ENCODE measurements at places on chromosomes 13 and 19. TPM values are rescaled to one million over a fixed set of nuclear protein-coding genes. Genes with fewer than 3 reads are reported as not detected.

MYO9B gene
- polyA plus RNA-seq = 39.6 TPM

SUGT1 gene
- 42.6 TPM for polyA plus RNA-seq

GRCh38 chr13:71055047-71055446 lies 812.0 kb downstream of the DACH1 start:
- DNase-seq = no peak

GRCh38 chr19:19181488-19181998 lies 10.4 kb downstream of the BORCS8 start:
- DNase-seq = no peak

EPS8L1 gene
- polyA plus RNA-seq = 3.0 TPM

DNA sequence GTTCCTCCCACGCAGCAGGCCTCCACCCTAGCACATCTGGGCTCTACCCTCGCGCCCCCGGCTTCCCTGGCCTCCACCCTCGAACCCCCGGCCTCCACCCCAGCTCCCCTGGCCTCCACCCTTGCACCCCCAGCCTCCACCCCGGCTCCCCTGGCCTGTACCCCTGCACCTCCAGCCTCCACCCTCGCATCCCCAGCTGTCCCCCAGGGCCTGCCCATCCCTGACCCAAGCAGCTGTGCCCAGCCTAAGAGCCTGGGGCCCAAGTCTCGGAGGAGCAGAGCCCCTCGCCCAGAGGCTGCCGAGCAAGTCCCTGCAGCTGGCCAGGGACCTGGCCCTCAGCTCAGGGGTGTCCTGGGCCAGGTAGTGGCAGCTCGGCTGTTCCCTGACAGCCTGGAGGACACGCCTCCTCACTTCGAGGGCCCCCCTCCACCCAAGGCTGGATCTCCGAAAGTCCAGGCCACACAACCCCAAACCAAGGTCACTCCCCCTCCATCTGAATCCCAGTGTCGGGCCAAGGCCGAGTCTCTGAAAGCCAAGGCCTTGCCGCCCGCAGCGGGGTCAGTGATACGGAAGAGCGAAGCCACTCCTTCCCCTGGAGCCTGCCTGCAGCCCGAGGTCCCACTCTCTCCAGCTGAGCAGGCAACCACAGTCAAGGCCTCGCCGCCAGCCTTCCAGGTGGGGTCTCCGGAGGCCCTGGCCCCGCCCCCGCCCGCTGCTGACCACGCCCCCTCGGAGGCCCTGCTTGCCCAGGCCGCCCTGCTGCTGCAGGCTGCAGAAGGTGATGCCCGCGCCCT lies 7.9 kb upstream of the ARHGAP33 start:
- no peak for DNase-seq

KXD1 gene
- 36.9 TPM for polyA plus RNA-seq

DNA sequence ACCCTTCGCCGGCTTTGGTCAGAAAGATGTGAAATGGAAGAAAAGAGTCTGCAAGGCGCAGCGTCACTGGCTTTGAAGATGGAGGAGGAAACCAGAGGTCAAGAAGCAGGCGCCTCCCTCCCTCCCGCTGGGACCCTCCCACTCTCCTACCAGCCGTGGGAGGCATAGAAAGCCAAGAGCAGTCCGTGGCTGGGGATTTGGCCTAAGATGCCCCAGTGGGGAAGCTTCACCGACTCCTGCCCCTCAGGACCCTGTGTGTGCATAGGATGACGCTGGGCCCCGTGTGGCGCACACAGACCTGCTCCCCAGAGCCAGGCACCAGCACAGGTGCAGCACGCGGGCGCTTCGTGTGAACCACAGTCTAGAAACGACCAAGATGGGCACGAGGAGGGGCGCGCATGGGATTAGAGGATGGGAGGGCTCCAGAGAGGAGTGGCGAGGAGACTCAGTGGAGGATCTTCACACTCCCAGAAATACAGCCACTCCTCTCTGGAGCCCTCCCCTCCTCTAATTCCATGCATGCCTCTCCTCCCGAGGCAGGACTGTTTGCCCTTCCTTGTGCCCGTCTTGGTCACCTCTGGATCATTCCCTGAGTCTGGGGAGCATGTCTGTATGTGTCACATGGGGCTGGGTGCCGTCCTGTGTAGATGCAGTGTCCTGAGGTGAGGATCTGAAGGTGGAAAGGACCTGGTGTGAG lies 194.3 kb downstream of the TEX29 start:
- DNase-seq = no peak

NMRK2 gene
- polyA plus RNA-seq = 649 TPM

- DNase-seq = no peak
These were observed 500.9 kb downstream of the MYO16 start for GRCh38 chr13:109130093-109130835.

- DNase-seq = no peak
These were observed 31.6 kb downstream of the WDR87 start for GRCh38 chr19:37874784-37875183.

DNA sequence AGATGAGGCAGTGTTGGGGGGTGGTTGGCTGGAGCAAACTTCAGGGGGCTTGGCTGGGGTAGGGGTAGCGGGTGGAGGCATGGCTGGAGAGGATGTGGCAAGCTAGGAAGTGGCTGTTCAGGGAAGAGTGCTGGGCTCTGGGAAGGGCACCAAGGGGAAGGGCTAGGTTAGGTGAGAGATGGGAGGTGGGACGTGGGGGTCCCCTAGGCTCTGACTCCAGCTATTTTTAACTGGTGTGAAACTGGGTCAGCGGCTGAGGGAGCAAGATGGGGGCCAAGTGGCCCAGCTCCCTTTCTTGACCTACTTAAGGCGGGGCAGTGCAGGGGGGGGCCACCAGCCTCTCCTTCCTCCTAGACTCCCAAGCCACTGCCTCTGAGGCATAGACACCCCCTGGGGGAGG lies 7.3 kb downstream of the KCNC3 start:
- DNase-seq = no peak

ZNF71 gene
- 3.6 TPM for polyA plus RNA-seq

DNA sequence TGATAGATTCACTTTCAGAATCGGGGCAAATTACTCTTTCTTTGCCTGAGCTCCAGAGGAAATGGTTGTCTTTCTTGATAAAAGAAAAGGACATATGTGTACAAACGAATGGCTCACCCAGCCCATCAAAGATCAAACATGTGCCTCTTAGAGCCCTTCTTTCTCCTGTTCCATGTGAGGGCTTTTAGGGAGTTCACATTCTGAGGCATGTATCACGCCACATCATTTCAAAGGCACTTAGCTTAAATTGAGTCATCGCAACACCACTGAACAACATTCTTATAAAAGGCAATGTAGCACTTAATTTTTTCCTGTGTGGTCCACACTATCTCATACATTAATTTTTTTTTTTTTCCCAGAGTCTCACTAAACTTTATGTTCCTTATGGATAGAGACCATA lies 521.0 kb downstream of the SUCLA2 start:
- no peak for DNase-seq

DNA sequence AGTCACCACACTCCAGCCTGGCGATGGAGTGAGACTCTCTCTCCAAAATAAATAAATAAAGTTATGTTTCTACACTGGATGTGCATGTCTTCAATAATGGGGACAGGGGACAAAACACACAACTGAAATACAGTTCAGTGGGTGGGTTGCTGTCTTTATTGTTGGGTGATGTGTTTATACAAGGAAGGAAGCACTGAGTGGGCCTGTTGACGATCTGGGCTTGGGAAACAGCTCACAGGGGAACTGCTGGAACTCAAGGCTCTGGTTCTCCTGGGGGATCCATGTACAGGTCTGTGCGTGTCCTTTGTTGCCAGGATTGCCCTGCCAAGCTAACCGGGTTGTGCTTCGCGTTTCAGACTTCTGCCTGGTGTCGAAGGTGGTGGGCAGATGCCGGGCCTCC lies 18.9 kb downstream of the SPINT2 start:
- DNase-seq = no peak

MBD3L3 gene
- polyA plus RNA-seq = not detected

DNA sequence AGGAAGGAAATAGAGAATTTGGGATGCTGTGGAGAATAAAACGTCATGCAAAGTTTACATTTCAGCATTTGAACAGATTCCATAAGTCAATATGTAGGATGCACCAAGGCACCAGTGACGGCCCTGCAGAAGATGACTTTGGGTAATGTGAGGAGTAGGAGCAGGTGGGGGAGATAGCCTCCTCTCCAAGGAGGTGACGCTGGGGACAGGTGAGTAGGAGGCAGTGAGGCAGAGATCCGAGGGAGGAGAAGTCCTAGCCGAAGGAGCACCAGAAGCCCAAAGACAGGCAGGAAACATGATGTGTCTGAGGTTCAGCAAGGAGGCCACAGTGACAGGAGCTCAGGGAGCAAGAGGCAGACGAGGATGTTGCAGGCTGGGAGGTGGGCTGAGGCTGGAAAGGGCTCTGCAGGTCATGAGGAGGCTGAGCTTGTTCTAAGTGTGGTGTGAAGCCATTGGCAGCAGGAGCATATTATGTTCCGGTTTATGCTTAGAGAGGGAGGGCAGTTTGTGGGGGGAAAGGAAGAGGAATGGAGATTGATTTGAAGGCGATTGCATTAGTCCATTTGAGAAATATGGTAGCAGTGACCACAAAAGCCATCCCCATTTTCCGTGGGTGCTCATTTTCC lies 55.7 kb upstream of the C1QTNF9 start:
- no peak for DNase-seq

CGB8 gene
- not detected for polyA plus RNA-seq

GJA3 gene
- 9.3 TPM for polyA plus RNA-seq

NECTIN2 gene
- polyA plus RNA-seq = 40.9 TPM

GRCh38 chr13:31168166-31168565 lies 6.5 kb upstream of the HSPH1 start:
- no peak for DNase-seq

IGFL1 gene
- not detected for polyA plus RNA-seq

DNA sequence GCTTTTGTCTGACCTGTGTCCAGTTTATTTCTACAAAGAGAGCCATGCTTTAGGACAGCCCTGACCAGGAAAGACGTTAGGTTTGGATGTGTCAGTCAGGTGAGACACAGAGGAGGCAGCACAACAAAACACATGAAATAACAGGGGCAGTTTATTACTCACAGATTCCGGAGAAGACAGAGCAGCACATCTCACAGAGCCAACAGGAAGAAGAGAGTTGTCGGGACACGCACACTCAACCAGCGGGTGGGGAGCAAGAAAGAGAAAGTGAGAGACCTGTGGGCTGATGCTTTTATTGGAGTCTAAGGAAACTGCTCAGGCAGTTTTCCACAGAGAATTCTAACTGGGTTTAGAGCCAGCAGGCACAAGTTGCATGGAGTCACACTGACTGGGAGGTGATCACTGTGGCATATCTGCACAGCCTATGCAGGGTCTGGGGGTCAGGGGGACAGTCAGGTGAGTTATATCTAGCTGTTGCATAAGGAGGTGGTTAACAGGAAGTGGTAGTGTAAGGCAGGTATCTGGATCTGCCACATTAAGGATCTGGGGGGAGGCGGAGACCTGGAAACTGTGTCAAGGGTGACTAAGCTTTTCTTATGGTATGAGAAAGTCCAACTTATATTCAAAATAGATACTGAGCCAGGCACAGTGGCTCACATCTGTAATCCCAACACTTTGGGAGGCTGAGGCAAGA lies 24.1 kb upstream of the CEACAM20 start:
- no peak for DNase-seq

DNA sequence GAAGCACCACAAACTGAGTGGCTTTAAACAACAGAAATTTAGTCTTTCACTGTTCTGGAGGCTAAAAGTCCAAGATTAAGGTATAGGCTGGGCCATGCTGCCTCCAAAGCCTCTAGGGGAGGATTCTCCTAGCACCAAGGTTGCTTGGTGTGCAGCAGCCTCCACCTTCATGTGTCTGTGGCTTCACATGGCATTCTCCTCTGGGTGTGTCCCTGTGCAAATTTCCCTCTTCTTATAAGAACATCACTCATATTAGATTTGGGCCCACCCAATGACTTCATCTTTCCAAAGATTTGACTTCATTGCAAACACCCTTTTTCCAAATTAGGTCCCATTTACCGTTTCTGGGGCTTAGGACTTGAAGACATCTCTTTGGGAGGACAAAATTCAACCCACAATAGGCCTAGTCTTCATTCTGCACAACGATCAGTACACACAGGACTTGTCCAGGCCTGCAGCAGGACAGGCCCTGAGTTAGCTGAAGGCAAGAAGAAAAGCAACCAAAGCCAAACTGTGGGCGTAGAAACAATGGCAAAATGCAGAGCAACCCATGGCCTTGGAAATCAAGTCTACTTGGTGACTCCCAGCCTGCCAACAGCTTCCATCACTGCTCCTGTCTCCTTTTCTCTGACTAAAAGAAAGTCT lies 521.2 kb upstream of the NBEA start:
- no peak for DNase-seq

- DNase-seq = no peak
These were observed 14.4 kb downstream of the EVI5L start for GRCh38 chr19:7844405-7844804.

GPR18 gene
- not detected for polyA plus RNA-seq

DNA sequence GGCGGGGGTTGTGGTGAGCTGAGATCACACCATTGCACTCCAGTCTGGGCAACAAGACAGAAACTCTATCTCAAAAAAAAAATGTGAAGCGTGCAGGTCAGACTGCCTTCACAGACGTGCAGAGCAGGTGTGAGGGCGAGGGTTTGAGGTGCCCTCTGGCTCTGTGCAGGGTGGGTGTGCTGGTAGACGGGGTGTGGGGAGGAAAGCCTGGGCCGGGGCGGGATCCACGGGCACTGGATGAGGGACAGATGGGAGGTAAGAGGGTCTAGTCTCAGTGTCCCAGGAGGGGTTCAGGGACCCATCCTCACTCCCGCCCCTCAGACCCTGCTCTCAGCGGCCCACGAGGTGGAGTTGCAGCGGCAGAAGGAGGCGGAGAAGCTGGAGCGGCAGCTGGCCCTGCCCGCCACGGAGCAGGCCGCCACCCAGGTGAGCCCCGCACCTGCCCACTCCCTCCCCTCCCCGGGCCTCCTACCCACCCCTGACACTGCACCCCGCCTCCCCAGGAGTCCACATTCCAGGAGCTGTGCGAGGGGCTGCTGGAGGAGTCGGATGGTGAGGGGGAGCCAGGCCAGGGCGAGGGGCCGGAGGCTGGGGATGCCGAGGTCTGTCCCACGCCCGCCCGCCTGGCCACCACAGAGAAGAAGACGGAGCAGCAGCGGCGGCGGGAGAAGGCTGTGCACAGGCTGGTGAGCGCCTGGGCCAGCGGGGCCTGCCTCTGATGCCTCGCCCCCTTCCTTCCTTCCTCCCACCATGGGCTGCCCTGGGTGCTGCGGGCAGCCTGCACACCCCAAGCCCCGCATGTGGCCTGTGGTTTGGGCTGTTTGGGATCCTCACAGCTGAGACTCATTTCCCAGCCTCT lies 9.1 kb downstream of the NOP53 start:
- no peak for DNase-seq

GRCh38 chr13:28489524-28489931 lies 5.4 kb downstream of the FLT1 start:
- DNase-seq = no peak

DNA sequence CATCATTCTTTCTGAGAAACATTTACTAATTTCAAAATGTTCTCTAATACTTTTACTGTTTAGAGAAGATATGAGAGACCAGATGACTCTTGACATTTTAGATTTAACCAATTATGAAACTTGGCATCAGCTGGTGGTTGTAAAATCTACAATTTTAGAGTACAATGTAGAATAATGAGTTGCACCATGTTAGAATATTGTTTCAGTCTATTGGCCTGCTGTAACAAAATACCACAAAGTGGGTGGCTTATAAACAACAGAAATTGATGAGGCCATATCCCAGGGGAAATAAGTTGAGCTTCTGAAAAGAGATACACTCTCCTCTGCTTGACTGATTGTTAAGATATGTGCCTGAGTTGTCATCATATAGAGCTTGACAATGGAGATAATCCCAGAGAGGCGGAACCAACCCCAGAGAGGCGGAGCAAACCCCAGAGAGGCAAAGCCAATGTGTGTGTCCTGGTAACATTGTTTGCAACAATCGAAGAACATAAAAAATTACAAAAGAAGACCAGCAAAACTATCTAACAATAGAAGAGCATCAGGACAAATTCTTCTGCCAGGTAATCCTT lies 373.0 kb upstream of the SLITRK1 start:
- DNase-seq = no peak

PSG11 gene
- polyA plus RNA-seq = not detected

WDFY2 gene
- polyA plus RNA-seq = 4.9 TPM

- no peak for DNase-seq
These were observed 63.8 kb downstream of the VWA8 start for GRCh38 chr13:41897126-41897525.

Data from heart left ventricle (tissue), 16 donors.